ENCODE measurements at places on chromosomes 6 and 20.
A peak's percentile ranks its signal among the peaks of the same experiment; 100 is the strongest.

- peak; percentile 34 for DNase-seq
Observed at GRCh38 chr20:25077610-25078169, 4.3 kb downstream of the VSX1 start.

- DNase-seq, result no peak
Observed at GRCh38 chr6:15363523-15364400, 117.9 kb downstream of the JARID2 start.

DNA sequence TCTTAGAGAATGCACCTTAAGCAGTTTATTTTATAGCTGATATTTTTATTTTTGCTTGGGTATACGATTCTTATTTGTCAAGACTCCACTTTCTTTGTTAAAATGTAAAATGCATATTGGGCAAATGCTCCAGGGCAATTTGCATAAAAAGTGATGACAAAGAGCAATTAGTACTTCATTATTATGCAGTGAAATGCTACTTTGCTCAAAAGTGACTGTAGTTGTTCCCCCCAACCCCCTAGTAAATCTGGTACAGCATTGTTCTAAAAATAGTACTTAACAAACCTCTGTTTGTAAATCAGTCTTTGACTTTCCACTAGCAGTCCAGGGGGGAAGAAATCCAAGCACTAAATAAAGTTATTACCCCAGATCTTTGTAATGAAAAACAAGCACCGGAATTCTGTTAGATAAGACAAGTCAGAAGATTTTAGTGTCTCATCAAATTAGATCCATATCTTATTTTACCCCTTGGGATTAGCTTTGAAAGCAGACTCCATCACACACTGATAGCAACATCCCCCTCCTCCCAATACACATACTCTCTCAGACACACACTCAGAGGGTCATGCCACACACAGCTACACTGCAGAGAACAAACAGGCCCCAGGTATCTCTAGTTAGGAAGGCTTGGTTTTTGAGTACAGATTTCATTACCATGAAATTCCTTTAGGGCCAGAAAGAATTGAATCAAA lies 32.9 kb upstream of the BACH2 start:
- DNase-seq, result no peak

GRCh38 chr6:72784581-72784980 lies 162.7 kb downstream of the KCNQ5 start:
- DNase-seq, result no peak

- no peak for DNase-seq
Observed at GRCh38 chr6:102026649-102027048, 633.1 kb downstream of the GRIK2 start.

DNA sequence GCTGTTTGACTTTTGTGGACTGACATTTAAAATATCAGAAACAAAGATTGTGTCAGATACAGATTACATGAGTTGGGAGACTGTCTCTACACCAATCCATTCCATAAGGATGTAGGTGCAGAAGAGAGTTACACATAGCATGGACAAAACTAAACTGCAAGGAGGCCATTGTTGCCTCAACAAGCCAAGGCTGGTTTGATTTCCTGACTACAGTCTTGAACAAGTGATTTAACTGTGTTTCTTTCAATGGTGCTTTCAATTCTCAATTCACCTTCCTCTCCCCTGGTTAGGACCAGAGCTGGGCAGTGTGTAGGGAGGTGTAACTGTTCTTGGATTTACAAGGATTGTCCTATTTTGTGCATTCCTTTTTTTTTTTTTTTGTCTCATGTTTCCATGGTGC lies 82.2 kb downstream of the AGPAT4 start:
- DNase-seq, result no peak

DNA sequence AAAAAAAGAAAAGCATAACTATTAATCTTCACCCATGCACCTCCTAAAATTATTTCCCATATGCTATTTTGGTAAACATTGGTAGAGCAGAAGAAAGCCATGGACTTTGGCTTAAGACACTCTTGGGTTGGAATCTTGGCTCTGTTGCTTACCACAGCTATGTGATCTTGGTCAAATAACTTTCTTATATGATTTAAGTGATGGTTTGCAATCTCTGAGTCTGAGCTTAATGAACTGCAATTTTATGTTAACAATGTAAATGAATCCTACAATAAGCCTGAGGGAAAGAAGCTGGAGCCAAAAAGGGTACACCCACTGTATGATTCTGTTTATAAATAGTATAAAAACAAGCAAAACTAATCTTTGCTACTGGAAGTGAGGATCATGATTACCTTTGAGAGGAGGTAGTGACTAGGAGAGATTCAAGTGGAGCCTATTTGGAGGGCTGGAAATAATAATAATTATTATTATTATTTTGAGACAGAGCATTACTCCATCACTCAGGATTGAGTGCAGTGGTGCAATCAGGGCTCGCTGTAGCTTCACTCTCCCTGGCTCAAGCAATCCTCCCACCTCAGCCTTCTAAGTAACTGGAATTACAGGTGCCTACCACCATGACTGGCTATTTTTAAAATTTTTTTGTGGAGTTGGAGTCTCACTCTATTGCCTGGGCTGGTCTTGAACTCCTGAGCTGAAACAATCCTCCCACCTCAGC lies 34.5 kb downstream of the ABRACL start:
- DNase-seq, result no peak

DNA sequence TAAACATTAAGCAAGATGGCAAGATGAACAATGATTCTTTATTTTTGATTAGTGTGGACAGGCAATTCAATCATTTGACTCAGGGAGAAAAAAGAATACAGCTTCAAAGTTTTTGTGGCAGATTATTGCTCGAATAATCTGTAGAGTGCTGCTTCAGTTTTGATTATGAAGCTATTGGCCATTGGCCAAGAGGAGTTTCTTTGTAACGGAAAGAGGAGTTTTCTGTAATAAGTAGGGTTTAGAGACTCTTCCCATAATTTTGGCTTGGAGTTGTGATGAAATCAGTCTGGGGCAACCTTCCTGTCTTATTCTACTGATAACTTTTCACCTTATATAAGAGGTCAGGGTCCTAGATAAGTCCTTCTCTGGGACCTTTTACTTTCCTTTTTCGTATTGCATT lies 256.7 kb upstream of the RAB32 start:
- DNase-seq, result no peak

DNA sequence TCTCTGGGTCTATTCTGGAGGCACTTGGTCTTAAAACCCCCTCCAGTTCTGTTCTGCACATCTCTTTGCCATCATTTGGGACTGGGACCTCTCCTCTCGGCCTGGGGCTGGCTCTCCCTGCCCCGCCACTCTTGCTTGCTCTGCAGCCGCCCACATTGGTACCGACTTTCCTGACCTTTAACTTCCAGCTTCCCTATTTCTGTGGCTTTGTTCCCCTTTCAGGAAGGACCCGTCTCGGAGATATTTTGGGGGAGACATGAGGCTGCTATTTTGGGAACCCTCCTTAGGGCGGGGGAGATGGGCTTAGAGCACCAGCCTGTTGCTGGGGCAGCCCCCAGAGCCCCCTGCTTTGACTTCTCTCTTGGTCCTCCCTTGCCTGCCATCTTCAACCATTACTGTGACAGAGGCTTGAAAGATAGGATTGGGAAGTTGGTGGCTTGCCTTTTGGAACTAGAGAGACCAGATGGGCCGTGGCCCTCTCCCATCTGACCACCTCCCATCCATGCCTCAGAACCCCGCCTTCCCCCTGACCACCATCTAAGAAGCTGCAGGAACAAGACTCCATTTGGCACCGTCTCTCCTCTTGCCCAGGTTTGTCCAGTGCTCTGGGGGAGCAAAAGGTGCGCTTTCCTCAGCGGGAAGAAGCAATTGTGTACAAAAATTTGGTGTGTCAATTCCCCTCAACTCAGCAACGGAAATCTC lies 914 bp downstream of the TREM2 start:
- DNase-seq, result peak; percentile 60

DNA sequence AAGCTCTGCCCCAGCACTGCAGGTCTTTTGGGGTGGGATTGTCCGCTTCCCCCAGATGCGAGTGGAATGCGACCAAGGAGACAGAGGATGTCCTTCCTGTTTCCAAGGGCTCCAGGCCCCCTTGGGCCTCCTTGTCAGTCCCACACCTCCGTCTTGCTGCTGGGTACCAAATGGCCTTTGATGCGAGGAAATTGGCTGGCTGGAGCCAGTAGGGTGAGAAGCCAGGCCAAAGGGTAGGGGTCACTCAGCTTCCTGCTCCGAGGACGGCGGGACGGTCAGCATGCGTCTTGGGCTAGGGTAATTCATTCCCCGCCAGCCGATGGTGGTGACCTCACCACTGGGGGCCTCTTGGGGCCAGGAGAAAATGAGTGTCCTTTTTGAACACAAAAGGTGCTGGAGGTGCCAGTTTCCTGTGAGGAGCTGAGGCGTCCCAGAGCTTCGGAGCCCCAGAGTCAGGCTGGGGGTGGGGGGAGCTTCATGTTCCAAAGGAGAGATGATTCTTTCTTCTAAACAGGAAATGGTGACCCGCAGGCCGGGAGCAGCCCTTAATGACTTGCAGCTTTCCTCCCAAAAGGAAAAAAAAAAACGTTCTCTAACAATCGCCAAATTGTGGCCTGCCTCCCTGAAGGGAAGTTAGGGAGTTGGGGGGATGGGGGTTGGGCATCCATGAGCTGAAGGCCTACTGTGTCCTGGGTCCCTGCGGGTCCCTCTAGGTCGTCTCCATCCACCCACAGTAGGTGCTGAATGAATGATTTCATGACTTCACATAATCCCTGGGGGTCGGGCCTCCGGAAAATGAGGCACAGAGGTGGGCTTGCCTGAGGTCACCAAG lies 6.7 kb downstream of the SNAI1 start:
- peak; percentile 15 for DNase-seq

DNA sequence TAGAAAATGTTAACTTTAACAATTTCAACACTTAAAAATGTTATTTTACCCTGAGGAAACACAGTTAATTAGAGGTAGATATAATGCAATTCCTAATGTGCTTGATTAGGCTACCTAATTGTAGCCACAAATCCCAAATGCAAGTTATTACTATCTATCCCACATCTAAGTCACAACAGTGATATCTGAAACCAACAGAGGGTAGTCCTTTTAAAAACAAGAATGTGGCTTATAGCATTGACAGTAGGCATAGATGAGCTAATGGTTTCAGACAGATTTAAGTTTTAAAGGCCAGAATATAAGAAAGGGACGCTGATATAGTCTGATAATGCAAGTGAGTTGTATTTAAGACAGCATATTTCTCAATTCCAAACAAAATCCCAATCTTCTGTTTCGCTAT lies 23.0 kb downstream of the PLN start:
- no peak for DNase-seq

DNA sequence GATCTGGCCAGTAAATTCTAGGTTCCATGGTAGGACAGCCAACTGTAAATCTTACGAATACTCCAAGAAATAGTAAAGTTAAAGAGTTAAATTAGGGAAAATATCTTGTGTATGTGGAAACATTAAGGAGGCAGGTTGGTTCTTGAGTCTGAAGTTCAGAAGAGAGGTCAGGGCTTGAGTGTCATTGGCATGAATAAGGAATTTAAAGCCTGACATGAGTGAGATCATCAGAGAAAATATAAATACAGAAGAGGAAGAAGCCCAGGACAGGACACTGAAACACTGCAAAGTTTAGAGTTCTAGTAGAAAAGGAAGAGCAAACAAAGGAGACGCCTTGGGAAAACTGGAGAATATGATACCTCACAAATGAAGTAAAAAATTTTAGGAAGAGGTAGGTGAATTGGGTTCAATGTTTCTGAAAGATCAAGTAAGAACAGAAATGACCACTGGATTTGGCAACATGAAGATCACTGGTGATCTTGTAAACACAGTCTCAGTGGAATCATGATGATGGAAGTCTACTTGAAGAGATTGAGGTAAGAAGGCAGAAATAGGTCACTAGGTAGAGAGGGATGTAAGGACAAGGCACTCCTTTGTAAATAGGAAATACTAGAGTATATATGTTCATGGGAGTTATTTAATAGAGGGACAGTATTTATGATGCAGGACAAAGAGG lies 41.6 kb upstream of the SYNCRIP start:
- DNase-seq, result no peak

DNA sequence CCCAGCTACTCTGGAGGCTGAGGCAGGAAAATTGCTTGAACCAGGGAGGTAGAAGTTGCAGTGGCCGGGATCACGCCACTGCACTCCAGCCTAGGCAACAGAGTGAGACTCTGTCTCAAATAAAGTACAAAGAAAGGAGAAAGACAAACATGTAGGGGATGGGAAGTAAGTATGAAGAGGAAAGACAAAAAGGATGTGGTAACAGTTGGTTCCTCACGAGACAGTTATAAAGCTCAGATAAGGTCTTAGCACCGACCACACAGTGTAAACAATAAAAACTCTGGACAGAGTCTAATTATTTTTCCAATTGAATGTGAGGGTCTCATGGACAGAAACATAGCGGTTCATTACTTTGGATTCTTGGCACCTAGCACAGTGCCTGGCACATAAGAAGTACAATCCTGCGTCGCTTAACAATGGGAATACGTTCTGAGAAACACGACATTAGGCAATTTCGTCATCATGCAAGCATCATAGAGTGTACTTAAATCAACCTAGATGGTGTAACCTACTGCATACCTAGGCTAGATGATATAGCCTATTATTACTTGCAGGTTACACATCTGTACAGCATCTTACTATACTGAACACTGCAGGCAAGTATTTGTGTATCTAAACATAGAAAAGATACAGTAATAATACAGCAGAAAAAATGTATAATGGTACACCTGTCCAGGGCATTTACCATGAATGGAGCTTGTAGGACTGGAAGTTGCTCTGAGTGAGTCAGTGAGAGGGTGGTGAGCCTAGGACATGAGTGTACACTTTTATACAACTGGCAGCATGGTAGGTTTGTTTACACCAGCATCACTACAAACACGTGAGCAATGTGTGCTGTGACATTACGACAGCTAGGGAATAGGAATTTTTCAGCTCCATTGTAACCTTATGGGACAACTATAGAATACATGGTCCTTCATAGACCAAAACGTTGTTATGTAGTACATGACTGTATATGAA lies 38.2 kb downstream of the MBOAT1 start:
- no peak for DNase-seq

DNA sequence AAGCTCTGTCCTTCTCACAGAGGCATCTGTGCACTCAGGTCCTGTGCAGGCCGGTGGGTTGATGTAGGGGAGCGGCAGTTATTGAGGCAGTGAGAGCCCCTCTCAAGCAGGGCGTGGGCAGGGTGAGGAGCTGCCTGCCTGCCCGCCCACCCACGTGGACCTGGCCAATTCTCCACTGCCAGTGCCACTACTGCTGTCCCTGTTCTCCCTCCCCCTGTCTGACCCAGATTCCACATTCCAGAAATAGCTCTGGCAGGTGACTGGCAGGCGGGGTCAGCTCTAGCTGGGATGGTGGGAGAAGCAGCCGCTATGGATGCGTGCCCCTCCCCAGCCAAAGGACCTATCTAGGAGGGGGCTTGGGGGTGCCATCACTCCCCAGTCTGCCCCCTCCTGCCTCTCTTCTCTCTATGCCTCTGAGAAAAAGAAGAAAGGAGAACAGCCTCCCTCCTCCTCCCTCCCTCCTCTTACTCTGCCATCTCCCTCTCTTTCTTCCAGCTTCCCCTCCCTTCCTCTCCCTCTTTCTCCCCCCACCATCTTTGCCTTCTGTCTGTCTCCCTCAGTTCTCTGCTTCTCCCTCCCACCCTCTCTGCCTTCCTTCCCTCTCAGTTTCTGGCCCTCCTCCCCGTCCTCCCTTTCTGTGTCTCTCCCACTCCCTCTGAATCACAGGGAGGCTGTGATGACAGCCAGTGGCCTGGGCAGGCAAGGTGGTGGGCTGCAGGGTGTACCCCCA lies 86.5 kb upstream of the MYL9 start:
- no peak for DNase-seq

GRCh38 chr6:87993356-87993755 lies 54.3 kb upstream of the SPACA1 start:
- no peak for DNase-seq

All from globus pallidus (tissue), 1 donor.